ENCODE measurements at places on chromosomes 1 and 21. TPM values are rescaled to one million over a fixed set of nuclear protein-coding genes. Genes with fewer than 3 reads are reported as not detected.

- no peak for DNase-seq
Observed at GRCh38 chr1:29644812-29645211, 408.5 kb downstream of the PTPRU start.

LCE1C gene
- not detected for total RNA-seq

COL11A1 gene
- 4.4 TPM for total RNA-seq

DNA sequence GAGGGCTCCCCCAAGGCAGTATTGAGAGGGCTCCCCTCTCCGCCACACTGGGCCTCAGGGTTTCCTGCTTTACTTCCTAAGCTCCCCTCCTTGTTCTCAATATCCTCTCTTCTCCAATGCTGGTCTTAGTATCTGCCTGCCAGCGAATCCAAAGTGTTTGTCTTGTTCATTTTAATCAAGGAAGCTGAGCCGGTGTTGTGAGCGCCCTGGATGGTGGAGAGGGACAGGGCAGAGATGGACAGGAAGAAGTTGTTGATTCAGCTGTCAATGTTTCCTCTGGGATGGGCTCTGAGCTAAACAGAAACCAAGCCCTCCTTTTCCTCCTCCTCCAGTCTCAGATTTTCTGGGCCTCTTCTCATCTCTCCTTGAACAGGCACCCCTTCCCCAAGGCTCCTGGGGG, 5.4 kb downstream of the OLFML3 start:
- no peak for DNase-seq
